ENCODE measurements at places on chromosomes 7 and 10.
A peak's percentile ranks its signal among the peaks of the same experiment; 100 is the strongest.

GRCh38 chr7:44912775-44913347 lies 27.5 kb upstream of the PURB start:
- no peak for DNase-seq

GRCh38 chr10:4698075-4698474 lies 127.9 kb upstream of the AKR1E2 start:
- no peak for DNase-seq

GRCh38 chr10:30219971-30220751 lies 128.9 kb downstream of the MTPAP start:
- no peak for DNase-seq

DNA sequence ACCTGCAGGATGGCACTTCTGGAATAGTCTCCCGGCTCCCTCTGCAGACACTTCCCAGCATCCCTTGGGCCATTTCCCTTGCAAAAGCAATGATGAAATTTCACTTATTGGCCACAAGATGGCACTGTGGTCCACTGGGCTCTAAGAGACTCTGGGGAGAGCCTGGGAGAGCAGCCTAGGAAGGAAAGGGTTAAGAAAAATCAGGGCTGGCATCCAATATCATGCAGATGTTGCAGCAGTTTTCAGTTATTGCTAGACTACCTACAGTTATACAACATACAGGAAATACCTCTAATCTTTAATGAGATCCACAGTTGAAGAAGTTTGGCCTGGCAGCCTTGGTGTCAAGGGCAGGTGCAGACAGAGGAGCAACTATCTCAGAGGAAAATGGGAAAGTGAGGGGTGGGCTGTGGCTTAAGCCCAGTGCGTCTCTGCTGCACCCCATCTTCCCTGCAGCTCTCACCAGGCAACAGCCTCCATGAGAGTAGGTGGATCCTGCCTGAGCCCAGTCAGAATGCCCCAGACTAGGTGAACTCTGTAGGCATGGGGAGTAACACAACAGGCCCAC lies 100.2 kb upstream of the PRSS58 start:
- DNase-seq, result peak; percentile 42

DNA sequence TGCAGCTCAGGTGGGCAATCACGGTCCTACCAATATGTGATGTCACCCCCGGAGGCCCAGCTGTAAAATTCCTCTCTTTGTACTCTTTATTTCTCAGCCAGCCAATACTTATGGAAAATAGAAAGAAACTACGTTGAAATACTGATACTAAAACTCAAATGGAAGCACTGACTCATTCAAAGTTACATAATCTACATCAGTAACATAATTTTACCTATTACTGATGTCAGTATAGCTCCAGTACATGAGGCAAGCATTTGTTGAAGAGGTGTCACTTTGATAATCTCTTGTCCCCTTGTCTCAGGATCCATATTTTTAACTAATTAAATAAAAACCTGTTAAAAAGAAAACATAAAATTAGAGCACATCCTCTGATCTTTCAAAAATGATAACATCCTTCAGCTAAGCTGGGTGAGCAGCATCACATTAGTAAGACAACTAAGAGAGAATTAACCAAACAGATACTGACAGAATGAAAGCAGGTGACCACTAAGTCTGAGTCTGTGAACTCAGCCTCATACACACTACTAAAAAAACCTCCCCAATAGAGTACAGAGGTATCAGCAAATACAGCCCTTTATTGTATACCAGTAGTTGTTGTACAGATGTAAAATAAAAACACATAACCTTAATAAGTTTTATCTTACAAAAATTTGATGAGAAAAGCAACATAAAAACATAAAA lies 17.6 kb downstream of the SLC25A40 start:
- DNase-seq, result no peak
